Stimulated activated CD4-positive, alpha-beta T cell treated with anti-CD3 and anti-CD28 coated beads, Interleukin-12 subunit alpha, Interleukin-12 subunit beta, amount 100 ng/mL, for 48 hours (primary cell): ENCODE measurements at places on chromosomes 3 and 15.

DNA sequence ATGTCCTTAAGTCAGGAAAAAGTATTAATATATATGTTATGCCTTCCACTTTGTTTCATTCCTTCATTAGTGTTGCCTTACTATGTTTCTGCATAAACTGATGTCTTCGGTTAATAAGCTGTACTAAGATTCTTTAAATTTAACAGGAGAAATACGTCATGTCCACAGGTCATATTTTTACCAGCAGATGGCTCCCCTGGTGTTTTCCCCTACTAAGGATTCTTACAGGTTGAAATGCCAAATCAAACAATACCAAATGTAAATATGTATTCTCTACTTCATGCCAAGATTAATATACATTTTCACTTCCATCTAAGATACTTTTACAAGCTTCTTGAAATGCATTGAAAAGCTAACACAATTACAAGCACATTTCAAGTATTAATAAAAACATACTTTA is 1602.1 kb downstream of the SI start:
- DNase-seq: no peak

DNA sequence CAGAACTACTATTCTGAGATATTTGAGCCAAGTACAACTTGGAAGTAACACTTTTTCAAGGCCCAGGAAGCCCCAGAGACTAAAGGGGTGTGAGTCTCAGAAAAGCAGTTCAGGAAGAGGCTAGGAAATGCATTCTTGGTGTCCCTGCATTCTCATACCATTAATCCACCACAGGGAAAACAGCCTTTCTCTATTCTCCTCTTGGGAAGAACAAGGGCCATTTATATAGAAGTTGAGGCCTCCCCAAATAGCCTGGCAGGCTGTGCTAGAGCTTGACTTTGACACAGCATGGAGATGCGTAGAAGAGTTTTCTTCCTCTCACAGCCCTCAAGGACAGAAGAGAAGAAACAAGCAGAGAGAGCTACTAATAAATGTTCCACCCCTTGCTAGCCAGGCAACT is 5.5 kb upstream of the NR2C2 start:
- no peak for DNase-seq

GRCh38 chr3:117814975-117815374 is 1105.4 kb downstream of the TUSC7 start:
- DNase-seq: no peak

- no peak for DNase-seq
Measured at GRCh38 chr3:30059240-30059639, 547.2 kb upstream of the TGFBR2 start.

GRCh38 chr15:75584121-75584520 is 5.0 kb upstream of the PTPN9 start:
- DNase-seq: no peak

- DNase-seq: no peak
Measured at GRCh38 chr15:69661871-69662644, 209.4 kb downstream of the RPLP1 start.

GRCh38 chr3:71415681-71416122 is 167.8 kb downstream of the FOXP1 start:
- no peak for DNase-seq

- no peak for DNase-seq
Measured at GRCh38 chr15:101020945-101021344, 101.8 kb downstream of the LRRK1 start.

DNA sequence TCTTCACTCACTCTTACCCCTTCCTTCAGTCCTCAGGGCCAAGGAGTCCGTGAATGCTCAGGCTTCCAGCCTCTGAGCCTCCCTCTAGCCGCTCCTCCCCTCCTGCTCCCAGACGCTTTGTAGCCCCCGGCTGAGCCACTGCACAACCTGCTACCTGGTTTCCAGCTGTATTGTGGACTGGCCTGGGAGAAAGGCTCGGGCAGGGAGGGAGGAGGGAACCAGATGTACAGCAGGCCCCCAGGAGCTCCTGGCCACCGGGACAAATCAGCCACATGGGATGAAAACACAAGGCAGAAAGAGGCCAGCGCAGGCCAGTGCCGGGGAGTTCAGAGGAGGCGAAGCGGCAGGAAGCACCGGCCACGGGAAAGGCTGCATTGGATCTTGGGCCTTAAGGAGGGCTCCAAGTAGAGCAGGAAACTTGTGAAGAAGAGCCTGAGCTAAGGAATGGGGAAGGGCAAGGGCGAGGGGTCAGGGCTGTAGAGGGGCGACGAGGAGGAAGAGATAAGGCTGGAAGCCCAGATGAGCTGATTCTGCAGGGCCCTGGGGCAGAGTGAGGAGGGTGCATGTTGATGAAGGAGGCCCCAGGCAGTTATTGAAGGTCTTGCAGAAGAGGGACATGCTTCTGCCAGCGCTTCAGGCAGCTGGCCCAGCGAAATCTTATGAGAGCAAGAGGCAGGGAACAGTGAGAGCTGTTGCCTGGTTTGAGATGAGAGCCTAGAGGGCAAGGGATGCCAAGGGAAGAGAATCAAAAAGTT is 14.3 kb downstream of the CPN2 start:
- no peak for DNase-seq

- no peak for DNase-seq
Measured at GRCh38 chr3:47428662-47429061, 47.1 kb downstream of the SCAP start.

DNA sequence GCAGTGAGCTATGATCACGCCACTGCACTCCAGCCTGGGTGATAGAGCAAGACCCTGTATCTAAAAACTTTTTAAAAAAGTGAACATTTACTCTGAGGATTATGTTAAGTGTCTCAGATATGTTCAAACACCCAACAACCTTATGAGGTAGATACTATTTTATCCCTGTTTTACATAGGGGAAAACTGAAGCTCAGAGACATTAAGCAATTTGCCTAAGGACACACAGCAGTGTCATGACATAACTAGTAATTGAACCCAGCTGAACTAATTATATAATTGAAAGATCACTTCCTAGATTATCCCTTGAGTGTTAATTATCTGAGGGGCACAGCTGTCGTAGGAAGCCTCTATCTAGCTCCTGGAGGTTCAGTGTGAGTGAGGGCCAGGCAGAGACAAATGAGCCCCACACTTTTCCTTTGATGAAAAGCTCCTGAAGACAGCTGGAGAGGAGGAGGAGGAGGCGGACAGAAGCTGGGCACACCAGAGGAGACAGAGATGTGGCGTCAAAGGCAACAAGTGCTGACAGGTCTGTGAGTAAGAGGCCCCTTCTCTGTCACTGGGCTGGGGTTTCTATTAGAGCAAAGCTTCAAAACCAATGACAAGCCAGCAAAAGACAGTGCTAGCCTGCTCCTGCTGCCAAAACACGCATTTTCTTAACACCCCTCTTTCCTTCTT is 20.5 kb downstream of the TRH start:
- DNase-seq: no peak

DNA sequence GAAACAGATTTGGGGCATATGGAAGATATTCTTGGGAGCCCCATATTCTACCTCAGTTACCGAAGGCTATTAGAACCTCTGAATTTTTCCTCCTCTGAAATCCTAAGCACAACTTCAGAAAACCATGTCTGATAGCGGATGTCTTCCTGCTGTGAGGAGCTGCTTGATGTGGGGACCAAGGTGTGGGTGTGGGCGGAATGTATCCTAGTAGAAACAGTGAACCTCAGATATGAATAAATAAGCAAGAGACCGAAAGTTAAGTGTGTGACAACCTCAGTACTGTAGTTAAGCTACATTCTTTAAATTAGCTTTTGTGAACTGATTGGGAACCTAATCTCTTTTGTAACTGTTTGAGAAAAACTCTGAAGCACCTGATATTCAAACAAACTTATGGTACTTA is 46.9 kb downstream of the SENP2 start:
- no peak for DNase-seq

- DNase-seq: no peak
Measured at GRCh38 chr3:45573591-45573990, 21.0 kb upstream of the LIMD1 start.

DNA sequence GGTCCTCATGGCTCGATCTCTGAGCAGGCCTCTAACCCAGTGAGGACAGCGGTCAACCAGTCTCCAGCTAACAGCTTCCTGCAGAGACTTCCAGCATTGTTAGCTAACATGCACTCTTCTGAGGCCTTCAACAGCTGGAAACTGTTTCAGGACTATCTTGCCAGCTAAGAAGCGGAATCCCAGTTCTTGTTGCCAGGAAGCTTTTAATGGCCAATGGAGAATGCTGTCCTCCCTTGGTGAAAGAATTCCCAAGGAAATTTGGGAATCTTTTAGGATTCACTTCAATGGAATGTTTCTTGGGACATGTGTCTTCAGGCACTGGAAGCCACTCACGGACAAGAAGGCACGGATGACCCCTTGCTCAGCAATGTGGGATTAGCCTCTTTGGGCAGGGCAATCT is 91.7 kb downstream of the CEMIP start:
- DNase-seq: no peak

DNA sequence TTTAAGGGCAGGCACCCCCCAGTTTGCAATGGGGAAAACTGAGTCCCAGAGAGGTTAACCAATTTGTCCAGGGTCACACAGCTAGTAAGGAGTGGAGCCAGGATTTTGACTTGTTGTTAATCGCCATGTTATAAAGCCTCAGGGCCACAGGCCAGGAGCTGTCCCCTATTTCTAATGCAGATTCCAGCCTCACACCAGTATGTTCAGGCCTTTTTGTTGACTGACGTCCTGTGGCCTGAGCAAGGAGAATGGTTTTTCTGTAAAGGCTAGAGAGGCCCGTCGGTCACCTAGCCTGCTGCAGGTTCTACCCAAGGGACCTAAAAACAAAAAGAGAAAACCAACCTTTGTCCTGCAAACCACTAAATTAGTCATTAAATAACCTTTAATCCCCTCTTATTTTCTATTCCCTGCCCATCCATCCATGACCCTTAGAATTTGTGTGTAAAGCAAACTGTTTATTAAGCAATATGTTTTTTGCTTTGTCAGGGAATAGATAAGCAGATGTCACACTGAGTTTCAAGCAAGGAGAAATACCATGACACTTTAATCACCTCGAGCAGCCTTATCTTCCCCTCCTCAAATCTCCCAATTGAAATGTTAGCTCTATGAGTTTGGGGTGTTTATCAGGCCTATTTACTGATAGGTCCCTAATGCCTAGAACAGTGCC is 14.1 kb downstream of the ACOX2 start:
- DNase-seq: no peak

- DNase-seq: no peak
Measured at GRCh38 chr3:69541711-69542088, 155.8 kb upstream of the FRMD4B start.

GRCh38 chr3:38368238-38368637 is 21.7 kb downstream of the XYLB start:
- DNase-seq: no peak

- no peak for DNase-seq
Measured at GRCh38 chr3:177286034-177286433, 88.8 kb upstream of the TBL1XR1 start.

DNA sequence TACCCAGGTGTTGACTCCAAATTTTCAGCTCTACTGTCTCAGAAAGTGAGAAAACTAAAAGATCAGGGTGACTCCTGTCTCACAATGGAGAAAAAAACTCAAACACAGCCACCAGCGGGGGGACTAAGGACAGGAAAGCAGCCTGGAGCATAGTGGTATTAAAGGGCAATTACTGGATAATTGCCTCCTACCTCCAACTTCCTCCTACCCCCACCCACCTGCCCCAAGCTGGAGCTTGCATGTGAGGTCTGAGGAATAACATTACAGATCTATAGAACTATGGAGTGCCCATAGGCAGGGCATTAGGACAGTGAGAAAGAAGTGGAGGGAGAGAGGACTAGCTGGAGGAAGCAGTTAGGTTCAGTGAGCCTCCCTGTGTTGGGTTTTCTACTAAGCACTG is 2.7 kb upstream of the PCCB start:
- no peak for DNase-seq

- DNase-seq: no peak
Measured at GRCh38 chr3:195450731-195451229, 8.0 kb upstream of the ACAP2 start.

DNA sequence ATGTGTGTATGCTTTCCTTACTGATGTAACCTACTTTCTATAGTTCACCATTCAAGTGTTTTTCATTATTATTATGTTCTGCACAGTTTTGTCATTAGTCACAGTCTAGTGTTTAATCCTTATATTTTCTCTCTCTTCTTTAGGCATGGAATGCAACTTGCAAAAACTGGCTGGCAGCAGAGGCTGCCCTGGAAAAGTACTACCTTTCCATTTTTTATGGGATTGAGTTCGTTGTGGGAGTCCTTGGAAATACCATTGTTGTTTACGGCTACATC is 6.9 kb downstream of the SUCNR1 start:
- no peak for DNase-seq

GRCh38 chr3:4812591-4812990 is 166.6 kb upstream of the BHLHE40 start:
- no peak for DNase-seq

- no peak for DNase-seq
Measured at GRCh38 chr15:86555939-86556338, 476.3 kb downstream of the AGBL1 start.

- no peak for DNase-seq
Measured at GRCh38 chr15:79919090-79919748, 22.4 kb upstream of the MTHFS start.

- no peak for DNase-seq
Measured at GRCh38 chr15:23420806-23421575, 26.1 kb downstream of the GOLGA6L2 start.

DNA sequence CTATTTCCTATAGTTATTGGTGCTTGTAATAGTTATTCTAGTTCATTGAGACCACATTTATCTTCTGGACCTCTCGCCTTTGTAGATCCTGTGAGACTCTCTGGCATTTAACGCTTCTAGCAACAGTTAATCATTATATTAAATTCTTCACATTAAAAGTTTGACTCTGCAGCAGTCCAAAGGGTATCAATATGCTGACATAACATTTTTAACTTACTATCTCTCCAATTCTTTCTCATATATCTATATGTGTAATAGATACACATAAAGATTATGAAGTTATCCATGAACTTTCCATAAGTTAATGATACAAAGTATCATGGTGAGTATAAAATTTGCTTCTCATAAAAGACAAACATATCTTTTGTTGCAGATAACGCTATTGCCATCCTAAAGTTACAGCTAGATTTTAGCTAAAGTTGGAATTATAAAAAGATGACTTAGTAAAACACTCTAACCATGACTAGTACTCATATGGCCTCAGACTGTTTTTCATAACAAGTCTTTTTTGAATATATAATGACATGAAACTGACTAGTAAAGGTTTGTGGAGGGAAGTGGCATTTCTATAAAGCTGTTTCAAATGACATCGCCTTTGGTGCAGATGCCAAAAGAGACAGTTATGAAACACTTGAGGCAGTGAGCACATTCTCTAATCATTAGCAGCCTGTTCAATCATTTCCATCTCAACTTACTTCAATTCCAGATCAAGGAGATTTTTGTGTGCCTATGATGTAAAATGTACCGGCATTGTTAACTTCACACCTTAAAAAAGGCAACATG is 379.3 kb upstream of the CBLB start:
- no peak for DNase-seq

DNA sequence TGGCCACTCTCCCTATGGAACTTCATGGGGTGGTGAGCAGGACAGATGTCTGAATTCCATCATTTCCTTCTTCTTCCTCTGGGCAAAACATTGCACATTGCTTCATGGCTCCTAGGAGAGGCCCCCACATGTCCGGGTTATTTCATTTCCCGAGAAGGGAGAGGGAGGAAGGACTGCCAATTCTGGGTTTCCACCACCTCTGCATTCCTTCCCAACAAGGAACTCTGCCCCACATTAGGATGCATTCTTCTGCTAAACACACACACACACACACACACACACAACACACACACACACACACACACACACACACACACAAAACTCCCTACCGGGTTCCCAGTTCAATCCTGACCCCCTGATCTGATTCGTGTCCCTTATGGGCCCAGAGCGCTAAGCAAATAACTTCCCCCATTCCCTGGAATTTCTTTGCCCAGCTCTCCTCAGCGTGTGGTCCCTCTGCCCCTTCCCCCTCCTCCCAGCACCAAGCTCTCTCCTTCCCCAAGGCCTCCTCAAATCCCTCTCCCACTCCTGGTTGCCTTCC is 1.9 kb downstream of the RHO start:
- no peak for DNase-seq
